Cortex of kidney (tissue), 1 donor: ENCODE measurements at places on chromosomes 11 and 22.

DNA sequence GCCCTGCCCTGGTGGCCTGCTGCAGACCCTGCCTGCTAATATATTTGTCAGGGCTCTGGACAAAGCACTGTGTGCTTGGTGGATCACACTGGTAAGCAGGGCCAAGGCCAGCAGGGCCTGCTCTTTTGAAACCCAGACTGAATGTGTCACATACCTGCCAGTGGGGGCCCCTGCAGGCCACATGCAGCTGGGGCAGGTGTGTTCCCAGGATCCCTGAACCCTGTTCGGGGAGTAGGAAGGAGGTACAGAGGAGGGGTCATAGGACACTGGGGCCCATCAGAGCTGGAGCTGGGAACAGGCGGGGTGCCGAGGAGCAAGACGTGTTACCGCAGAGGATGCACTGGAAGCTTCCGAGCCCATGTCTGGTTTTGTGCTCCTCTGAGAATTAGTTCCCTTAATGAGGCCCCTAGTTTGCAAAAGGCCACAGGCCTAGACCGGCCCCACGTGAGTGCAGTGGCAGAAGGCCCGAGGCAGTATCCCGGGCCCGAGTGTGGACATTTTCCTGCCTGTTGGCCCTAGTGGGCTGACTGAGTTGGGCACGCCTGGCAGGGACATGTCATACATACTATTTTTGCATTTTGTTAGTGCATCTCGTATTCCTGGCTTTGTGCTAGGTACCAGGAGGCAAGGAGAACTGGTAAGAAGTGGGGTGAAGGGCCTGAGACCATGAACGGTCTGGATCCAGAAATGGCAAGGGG is 11.2 kb upstream of the ACR start:
- DNase-seq = no peak

GRCh38 chr11:117933475-117933874 is 4.3 kb upstream of the TMPRSS13 start:
- DNase-seq = no peak

DNA sequence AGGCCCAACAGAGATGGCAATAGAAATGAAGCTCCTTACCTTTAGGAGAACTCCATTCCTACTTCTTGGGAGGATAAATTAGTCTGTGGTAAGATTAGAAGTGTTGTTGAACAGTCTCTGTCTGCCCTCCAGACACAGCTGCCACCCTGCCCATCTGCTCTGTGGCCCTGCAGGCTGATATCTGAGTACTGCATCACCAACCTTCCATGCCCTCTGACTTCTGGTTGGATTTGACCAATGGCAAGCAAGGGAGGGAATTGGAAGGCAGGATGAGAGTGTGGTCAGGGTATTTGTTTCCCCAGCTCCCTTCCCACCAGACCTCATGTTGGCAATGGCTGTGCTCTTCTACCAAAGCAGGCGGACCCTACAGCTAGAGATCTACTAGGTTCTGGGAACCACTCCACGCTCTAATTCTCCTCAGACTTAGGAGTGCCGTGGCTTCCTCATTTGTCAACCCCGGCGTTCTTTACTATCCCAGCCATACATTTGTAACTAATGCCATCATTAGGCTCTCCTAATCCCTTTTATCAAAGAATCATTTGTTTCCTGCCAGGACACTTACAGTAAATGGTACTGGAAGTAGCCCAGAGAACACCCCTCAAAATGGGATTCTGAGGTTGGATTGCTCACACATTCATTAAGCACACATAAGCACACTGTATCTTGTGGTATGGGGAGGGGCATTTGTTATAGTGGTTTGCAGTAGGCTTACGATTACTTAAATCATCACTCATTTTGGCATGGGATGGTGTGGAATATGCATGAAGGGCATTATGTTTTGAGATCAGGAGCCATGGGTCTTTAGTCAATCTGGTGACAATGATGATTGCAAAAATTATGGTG is 35.4 kb upstream of the CD44 start:
- DNase-seq = no peak

- DNase-seq = no peak
These were observed 102.1 kb upstream of the BID start for GRCh38 chr22:17876306-17876831.

DNA sequence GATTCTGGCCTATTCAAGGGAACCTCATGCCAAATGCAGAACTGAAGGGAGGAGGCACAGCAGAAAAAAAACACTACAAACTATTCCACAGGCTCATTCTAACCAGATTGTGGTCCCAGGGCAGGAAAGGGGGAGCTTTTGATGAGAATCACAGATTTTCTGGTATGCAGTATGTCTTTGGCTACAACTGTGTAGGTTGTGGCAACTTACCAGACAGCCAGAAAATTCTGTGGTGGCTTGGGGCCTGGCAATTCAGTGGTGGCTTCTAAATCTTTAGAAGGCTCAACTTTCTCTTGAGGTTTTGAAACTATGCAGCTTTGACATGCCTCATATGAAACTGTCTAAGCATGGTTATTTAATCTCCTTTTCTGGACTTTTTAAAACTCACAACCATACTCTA is 850.8 kb upstream of the CCDC90B start:
- DNase-seq = no peak

- DNase-seq = no peak
These were observed 11.8 kb upstream of the UVRAG start for GRCh38 chr11:75802913-75803820.

DNA sequence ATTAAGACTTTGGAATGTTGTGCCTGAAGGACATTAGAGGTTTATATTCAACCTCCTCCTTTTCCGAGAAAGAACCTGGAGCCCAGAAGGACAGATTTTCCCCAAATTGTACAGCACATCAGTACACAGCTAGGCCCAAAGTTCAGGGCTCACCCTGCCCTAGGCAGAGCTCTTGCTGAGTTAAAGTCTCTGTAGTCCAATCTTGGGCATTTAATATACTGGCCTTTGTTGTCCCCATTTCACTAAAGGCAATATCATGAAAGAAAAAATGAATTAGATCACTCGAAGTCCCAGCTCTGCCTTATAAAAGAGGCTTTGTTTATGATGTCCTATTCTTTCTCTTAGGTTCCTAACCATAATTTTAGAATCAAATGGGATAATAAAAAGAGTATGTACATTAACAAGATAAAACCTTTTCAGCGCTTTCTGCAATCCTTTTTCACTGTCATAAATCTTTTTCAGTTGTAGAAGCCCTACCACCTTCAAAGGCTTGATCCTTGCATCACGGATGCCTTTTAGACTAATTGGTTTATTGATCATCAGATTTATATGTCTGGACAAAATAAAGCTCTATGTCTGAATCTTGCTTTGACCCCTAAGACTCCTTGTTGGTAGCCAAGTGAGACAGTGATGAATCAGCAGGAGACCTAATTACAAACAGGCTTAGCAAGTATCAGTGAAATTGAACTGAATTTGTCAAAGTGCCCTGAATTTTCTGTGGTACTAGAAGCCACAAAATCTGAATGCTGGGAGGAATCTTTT is 39.8 kb downstream of the RELT start:
- DNase-seq = no peak

- no peak for DNase-seq
These were observed 377.0 kb upstream of the LRRC4C start for GRCh38 chr11:41836431-41836830.

- DNase-seq = no peak
These were observed 30.4 kb upstream of the TENM4 start for GRCh38 chr11:79471071-79471844.

- no peak for DNase-seq
These were observed at the start of gene FGF4 for GRCh38 chr11:69775163-69775755. Gene FGF4 (minus strand): TSS chr11:69775341. CDS start chr11:69775084, 257 bp downstream.

- DNase-seq = no peak
These were observed 8.1 kb upstream of the OR10W1 start for GRCh38 chr11:58276151-58276550.

DNA sequence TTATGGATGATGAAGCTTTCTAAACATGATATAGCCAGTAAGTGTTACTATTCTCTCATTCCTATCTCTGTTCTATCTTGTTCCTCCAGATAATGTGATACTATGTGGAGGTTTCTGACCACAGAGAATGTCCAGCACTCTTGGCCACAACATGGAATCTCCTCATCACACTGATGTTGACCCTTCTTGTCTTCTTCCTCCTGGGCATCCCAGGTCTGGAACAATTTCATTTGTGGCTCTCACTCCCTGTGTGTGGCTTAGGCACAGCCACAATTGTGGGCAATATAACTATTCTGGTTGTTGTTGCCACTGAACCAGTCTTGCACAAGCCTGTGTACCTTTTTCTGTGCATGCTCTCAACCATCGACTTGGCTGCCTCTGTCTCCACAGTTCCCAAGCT is 9.9 kb upstream of the OR56B1 start:
- DNase-seq = no peak

GRCh38 chr22:19134874-19135273 is 3.8 kb downstream of the TSSK2 start:
- DNase-seq = no peak

DNA sequence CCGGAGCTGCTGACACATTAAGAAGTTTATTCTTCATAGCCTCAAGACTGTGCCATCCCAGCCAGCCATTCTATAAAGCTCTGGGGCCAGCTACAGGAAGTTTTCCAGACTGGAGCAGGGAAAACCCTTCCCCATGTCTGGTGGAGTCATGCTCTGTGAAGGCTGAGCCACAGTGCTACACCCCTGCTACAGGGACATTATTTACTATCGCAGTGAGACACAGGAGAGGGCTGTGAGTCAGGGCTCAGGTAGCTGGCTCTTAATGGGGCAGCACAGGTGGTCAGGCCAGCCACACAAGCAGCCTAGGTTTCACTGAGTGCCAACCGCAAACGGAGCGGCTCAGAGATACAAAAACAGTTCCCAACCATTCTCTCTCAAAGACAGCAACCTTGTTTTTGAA is 12.1 kb downstream of the HPS4 start:
- no peak for DNase-seq

GRCh38 chr11:74686792-74687191 is 44.4 kb downstream of the CHRDL2 start:
- no peak for DNase-seq

DNA sequence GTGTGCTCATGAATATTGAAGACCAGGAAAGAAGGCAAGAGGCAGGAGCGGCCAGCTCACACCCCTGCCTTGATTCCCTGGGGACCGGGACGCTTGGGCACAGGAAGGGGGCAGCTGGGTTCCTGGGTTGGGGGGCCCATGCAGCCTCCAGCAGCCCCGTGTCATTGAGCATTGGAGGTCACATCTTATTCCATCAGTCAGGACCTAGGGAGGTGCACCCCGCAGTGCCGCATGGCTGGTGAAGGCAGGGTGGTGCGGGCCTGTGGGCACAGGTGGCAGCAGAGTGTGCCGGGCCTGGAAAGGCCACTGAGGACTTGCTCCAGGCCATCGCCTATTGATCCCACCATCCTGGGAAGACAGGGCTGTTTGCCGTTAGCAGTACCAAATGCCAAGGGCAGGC is 116.3 kb upstream of the NECTIN1 start:
- no peak for DNase-seq

DNA sequence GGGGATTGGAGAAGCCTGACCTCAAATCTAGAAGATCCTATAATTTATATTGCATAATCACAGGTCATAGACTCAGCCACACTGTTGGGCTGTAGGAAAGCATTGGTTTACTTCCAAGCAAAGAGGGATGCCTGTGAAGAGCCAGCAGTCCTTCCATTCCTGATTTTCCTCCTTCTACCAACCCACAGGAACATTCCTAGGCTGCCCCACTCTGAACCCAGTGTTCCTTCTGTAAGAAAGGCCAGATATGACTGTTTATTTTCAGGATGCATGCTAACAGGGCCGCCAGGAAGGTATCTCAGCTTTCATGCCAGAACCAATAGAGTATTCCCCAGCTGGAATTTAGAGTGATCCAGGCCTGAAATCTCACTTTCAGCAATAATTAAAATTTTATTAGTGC is 197.1 kb downstream of the ETS1 start:
- DNase-seq = no peak

DNA sequence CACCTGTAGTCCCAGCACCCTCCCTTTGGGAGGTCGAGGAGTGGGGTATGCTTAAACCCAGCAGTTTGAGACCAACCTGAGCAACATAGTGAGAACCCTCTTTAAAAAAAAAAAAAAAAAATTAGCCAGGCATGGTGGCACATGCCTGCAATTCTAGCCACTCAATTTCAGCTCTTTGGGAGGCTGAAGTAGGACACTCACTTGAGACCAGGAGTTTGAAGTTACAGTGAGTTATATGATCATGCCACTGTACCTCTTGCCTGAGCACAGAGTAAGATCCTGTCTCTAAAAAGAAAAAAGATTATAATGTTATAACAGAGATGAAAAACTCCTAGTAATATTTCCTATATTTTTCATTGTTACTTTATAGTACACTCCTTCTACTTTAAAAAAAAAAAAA is 23.9 kb downstream of the PIK3C2A start:
- DNase-seq = no peak

GRCh38 chr11:131916638-131917037 is 546.2 kb downstream of the NTM start:
- no peak for DNase-seq

DNA sequence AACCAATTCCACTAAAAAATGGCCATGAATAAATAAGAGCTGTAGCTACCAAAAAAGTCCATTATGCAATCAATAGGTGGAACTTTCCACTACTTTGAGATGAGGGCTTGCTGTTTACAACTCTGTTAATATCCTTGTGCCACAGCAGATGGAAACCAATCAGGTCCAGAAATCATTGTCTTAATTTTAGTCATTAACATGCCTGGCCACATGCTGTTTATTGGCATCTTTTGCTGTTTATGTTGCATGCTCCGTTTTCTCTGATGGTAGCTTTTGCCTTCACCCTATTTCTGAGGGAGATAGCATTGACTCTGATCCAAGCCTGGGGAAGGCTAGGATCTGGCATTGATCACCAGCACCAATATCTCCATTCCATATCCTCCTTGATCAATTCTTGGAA is 192.9 kb upstream of the SEZ6L start:
- DNase-seq = no peak

DNA sequence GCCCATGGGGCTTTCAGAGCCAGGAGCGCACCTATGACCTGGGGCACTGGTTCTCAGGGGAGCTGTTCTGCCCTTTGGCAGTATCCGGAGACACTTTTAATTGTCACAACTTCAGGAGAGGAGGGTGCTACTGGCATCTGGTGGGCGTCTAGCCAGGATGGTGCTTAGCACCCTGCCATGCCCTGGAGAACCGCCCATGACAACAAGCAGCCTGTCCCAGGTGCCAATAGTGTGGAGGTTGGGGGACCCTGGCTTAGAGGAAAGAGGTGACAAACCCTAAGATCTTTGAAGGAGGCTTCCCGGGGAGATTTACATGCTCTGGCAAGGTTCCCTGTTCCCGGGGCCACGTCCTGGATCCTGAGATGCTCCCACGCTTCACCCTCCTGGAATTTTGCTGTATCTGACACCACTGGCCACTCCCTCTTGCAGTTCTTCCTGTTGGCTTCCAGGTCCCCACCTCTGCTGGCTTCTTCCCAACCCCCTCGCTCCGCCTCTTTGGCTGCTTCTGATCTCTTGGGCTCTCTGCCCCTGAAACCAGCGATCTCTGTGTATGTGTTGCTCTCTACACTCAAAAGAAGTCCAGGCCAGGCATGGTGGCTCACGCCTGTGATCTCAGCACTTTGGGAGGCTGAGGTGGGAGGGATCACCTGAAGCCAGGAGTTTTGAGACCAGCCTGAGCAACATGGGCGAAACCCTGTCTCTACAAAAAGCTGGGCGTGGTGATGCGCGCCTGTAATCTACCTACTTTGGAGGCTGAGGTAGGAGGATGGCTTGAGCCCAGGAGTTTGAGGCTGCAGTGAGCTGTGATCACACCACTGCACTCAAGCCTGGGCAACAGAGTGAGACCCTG is 31.1 kb downstream of the FADS3 start:
- DNase-seq = no peak

- DNase-seq = no peak
These were observed 20.3 kb upstream of the PARVA start for GRCh38 chr11:12356944-12357655.
